ENCODE measurements at places on chromosomes 6 and 20.

DNA sequence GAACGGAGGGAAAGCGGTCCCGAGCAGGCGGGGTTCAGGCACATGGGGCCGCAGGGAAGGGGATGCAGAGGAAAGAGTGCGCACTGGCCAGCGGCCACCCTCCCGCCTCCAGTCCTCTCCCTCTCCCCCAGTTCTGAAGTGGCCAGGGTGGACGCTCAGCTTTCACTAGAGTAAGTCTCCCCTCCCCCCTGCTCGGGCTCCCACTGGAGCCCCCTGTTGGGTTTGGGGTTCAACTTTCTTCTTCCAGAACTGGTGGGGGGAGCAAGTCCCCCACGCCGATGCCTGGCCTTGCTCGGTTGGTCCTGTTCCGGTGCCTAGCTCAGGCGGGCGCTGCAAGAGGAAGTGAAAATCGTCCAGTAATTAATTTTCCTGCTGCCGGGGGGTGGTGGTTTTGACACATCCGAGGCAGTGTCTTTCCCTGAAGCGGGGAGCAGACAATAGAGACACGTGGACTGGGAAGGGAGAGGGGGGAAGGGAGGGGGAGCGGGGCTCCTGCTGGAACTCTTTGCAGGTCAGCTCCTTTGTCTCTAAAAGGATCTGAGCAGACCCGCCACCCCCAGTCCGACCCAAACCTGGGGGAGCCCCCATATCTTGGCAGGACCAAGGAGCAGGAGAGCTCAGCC, 824 bp upstream of the SCRT2 start:
- no peak for DNase-seq

- no peak for DNase-seq
Measured at GRCh38 chr20:32064667-32065066, 12.6 kb downstream of the HCK start.

GRCh38 chr20:46060301-46060881, 29.4 kb downstream of the NCOA5 start:
- no peak for DNase-seq

DNA sequence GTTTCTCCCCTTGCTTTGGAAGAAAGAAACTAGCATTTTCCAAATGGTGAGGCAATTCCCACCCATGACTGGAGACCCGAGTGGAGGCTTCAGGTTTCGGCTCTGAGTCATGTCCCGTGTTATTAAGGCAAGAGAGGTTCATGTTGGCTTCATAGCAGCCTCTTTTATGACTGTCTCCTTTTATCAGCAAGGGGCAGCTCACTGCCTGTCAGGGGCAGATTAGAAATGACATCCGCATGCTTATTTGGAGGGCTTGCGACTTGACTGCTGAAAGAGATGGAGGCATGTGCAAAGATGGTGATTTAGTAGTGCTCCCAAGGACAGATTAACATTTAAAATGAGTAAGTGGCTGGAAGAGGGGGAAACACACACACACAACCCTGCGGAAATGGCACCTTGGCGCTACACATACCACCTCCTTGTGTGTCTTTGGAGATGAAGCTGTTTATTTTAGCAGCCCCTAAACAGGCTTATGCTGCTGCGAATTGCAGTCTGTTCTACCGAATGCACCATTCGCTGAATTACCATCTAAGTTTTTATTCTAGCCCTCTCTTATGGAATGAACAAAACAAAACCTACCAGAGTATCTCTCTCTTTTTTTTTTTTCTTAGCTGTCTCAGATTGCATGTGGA, 52.1 kb upstream of the VSTM2L start:
- no peak for DNase-seq

- no peak for DNase-seq
Measured at GRCh38 chr6:115514656-115515055, 546.0 kb downstream of the FRK start.

- no peak for DNase-seq
Measured at GRCh38 chr6:30913721-30914075, 340 bp upstream of the VARS2 start.

- DNase-seq: no peak
Measured at GRCh38 chr6:46954837-46955451, 33.2 kb upstream of the ADGRF5 start.

- no peak for DNase-seq
Measured at GRCh38 chr20:62755817-62756724, 40.2 kb upstream of the MRGBP start.

DNA sequence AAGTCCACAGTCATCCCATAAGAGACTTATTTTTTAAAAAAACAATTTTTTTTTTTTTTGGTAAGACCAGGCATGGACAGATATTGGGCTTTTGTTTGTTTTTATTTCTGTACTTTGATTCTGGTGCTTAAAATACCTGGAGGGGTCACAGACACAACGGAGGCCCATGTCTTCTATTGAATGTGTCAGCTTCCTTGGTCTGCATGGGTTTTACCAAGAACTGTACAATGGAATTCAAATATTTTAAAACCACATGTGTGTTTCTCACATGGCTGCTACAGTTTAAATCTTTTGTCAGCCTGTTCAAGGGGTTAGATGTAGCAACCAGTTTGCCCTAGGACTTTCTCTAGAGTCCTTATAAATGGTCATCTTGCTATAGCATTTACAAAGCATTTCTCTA, 139.8 kb downstream of the SOX4 start:
- DNase-seq: no peak

- DNase-seq: no peak
Measured at GRCh38 chr6:129860908-129861665, at the start of gene TMEM244. Gene TMEM244, minus strand, starts transcription at chr6:129861315. Its CDS starts 127 bp downstream, at chr6:129861188.

GRCh38 chr20:62418709-62419487, 8.4 kb downstream of the RBBP8NL start:
- no peak for DNase-seq

Measured in breast epithelium (tissue), 4 donors.